ENCODE measurements at places on chromosomes 11 and 22.

- no peak for DNase-seq
These were observed 3.4 kb upstream of the MOGAT2 start for GRCh38 chr11:75714211-75714610.

DNA sequence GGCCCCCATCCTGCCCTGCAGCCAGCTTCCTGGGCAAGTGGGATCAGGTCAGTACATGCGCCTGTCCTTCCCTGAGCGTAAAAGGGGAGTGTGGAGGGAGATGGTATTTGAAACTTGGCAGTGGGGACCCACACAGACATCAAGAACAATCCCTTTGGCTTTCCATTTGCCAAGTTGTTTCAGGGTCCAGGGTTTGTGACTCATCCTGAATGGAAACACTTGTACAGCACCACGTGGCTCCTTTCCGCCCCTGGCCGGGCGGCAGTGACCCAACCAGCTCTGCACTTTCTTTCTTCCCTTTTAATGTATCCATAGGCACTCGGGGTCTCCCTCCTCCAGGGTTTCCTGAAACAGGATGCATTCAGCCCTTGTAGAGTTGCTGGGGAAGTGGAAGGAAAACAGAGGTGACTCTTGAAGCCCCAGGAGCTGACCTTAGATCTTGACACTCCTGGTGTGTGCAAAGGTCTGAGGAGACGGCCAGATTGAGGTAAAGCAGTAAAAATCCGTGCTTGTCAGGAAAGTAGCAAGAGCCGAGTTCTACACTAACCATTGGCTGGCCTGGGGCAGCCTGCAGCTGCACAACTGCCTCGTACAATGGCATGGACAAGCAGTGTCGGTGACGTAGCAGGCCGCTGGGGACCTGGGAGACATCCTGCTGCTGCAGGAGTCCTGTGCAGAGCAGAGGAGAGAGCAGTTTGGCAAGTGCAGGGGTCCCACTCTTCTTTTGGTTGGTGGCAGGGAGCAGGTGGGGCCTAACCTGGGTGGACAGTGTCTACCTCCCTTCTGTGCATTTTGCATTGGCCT is 189.8 kb downstream of the SNX19 start:
- DNase-seq = peak; percentile 55

- DNase-seq = no peak
These were observed 12.9 kb upstream of the CRY2 start for GRCh38 chr11:45834298-45834756.

GRCh38 chr22:42937164-42937843 is 77.6 kb downstream of the PACSIN2 start:
- peak; percentile 94 for DNase-seq

DNA sequence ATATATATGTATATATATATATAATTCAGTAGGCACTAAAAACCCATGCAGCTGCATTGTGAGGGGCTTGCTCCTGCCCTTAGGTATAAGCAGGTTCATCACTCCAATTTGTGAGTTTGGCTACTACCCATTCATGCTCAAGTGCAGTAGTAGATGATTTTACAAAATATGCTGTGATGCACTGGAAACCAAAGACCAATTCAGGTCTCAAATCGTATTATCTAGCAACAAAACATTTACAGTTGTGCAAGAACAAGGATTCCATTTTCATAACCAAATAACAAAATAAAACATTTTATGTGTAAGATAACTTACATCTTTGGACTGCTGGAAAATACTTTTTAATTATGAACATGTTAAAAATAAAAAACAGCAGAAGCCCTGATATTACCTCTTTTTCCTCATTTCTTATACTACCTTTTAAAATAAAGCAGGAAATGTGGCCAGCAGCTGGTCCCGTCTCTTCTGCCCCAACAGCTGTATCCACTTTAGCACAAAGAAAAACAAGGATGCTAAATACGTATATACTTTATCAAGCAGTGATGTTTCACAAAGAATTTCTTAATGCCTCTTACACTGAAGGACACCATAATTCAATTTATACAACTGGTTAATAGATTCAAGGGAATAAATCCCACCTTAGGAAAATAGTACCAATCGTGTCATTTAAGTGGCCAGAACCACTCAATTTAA is 2.8 kb downstream of the CREBZF start:
- DNase-seq = no peak

- DNase-seq = no peak
These were observed 11.4 kb downstream of the OR10D3 start for GRCh38 chr11:124194293-124195188.

GRCh38 chr11:74611369-74611861 is 19.0 kb downstream of the POLD3 start:
- DNase-seq = peak; percentile 68

DNA sequence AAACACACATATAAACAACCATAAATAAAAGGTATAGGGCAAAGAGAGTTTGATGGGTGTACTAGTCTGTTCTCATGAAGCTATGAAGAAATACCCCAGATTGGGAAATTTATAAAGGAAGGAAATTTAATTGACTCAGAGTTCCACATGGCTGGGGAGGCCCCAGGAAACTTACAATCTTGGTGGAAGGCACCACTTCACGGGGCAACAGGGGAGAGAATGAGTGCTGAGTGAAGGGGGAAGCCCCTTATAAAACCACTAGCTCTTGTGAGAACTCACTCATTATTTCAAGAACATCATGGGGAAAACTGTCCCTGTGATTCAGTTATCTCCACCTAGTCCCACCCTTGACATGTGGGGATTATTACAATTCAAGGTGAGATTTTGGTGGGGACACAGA is 385.9 kb upstream of the ANO5 start:
- DNase-seq = no peak

DNA sequence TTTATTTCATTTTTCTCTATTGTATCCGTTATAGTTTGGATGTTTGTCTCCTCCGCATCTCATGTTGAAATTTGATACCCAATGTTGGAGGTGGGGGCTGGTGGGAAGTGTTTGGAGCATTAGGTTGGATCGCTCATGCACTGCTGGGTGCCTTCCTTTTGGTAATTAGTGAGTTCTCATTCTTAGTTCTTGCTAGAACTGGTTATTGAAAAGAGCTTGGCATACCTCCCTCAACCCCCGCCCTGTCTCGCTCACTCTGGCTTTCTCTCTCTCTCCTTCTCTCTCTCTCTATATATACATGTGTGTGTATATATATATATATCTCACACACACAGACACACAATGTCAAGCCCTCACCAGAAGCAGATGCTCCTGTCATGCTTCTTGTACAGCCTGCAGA is 978.7 kb downstream of the DLG2 start:
- DNase-seq = no peak
